Naive thymus-derived CD4-positive, alpha-beta T cell (primary cell): ENCODE measurements at places on chromosomes 3 and 15. TPM values are rescaled to one million over a fixed set of nuclear protein-coding genes. Genes with fewer than 3 reads are reported as not detected.

UCN2 gene
- not detected for total RNA-seq

MESP1 gene
- not detected for total RNA-seq

GATM gene
- 2.2 TPM for total RNA-seq

PLA1A gene
- not detected for total RNA-seq
